Activated CD8-positive, alpha-beta memory T cell treated with anti-CD3 and anti-CD28 coated beads, Interleukin-2, amount 50 U/mL, for 4 hours (primary cell): ENCODE measurements at places on chromosomes 2 and 18.

- DNase-seq: no peak
Measured at GRCh38 chr2:1233281-1233680, 180.0 kb upstream of the TPO start.

- no peak for DNase-seq
Measured at GRCh38 chr2:8517850-8518498, 163.9 kb upstream of the ID2 start.

GRCh38 chr2:232600053-232600773 lies 33.2 kb upstream of the EFHD1 start:
- DNase-seq: no peak

DNA sequence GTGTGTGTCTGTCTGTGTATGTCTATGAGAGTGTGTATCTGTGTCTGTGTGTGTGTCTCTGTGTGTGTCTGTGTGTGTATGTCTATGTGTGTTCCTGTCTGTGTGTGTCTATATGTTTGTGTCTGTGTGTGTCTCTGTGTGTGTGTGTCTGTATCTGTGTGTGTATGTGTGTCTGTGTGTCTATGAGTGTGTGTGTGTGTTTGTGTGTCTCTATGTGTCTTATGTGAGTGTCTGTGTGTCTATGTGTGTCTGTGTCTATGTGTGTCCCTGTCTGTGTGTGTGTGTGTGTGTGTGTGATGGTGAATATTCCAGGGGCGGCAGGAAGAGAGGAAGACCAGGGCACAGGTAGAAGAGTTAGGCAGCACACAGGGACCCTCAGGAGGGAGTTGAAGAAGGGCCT lies 173.2 kb downstream of the MYCN start:
- no peak for DNase-seq

- DNase-seq: no peak
Measured at GRCh38 chr2:213002383-213002782, 149.0 kb downstream of the IKZF2 start.

- no peak for DNase-seq
Measured at GRCh38 chr2:15651367-15651727, 59.7 kb downstream of the DDX1 start.

DNA sequence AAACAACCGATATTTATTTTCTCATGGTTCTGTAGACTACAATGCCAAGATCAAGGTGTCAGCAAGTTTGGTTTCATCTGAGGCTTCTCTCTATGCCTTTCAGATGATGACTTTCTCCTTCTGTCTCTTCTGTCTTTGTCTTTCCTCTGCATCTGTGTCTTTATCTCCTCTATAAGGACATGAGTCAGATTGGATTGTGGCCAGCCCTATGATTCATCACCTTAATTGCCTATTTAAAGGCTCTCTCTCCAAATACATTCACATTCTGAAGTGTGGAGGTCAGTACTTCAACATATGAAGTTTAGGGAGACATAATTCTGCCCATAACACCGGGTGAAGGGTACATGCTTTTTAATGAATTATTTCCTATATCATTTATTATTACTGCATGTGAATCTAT lies 71.2 kb upstream of the CNTNAP5 start:
- DNase-seq: no peak

GRCh38 chr2:19617257-19617848 lies 258.9 kb upstream of the OSR1 start:
- no peak for DNase-seq
